ENCODE measurements at places on chromosomes 2 and 18. TPM values are rescaled to one million over a fixed set of nuclear protein-coding genes. Genes with fewer than 3 reads are reported as not detected.
A peak's percentile ranks its signal among the peaks of the same experiment; 100 is the strongest.

GRCh38 chr2:55592130-55592529 lies 25.3 kb downstream of the PPP4R3B start:
- no peak overlapping the region for H3K27ac ChIP-seq
- no peaks in the 10 kb centered on the region for H3K27me3 ChIP-seq
- no peak for DNase-seq

GRCh38 chr2:237483018-237483731 lies 3.9 kb upstream of the MLPH start:
- H3K36me3 ChIP-seq: no peaks in the 10 kb centered on the region
- DNase-seq: no peak
- no peak overlapping the region for H3K4me3 ChIP-seq
- no peaks in the 10 kb centered on the region for H3K27me3 ChIP-seq
- H3K27ac ChIP-seq: peak overlapping the region; percentile 34

FOXI3 gene
- total RNA-seq: not detected

- peak overlapping the region; percentile 78 for H3K27ac ChIP-seq
- no peak overlapping the region for H3K4me3 ChIP-seq
- H3K36me3 ChIP-seq: no peaks in the 10 kb centered on the region
- DNase-seq: peak; percentile 86
- peaks cover 25% of the 10 kb centered on the region for H3K4me1 ChIP-seq
Measured at GRCh38 chr2:109173311-109174171, 44.5 kb downstream of the SH3RF3 start.

ACADL gene
- 10.3 TPM for total RNA-seq

HDLBP gene
- total RNA-seq: 359 TPM

GRCh38 chr2:237485304-237485703 lies 1.7 kb upstream of the MLPH start:
- H3K4me3 ChIP-seq: no peak overlapping the region
- peaks cover 7% of the 10 kb centered on the region for H3K4me1 ChIP-seq
- DNase-seq: no peak
- H3K36me3 ChIP-seq: no peaks in the 10 kb centered on the region
- no peak overlapping the region for H3K27ac ChIP-seq

GKN2 gene
- total RNA-seq: not detected

RIT2 gene
- total RNA-seq: not detected
